ENCODE measurements at places on chromosomes 3 and 15.

GRCh38 chr3:125010393-125010792 lies 45.4 kb downstream of the HEG1 start:
- DNase-seq, result no peak

GRCh38 chr3:197137751-197138150 lies 108.1 kb upstream of the MELTF start:
- no peak for DNase-seq

GRCh38 chr15:51251556-51251955 lies 86.8 kb downstream of the CYP19A1 start:
- no peak for DNase-seq

DNA sequence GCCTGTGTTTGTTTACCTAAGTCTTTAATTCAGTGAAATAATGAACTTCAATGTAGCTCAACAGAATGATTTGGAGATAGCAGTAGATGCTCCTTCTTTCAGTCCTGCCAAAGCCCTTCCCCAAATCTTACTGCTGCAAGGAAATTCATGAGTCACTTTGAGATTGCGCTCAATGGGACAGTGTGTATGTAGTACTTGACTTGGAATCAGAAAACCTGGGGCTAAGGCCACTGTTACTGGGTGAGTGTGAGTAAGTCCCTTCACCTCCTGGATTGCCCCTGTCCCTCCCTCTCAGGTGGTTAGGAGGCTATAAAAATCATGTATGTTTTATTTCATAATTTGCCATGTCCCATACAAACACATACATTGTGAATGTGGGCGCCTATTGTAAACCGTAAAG lies 29.9 kb downstream of the ATP13A5 start:
- no peak for DNase-seq

DNA sequence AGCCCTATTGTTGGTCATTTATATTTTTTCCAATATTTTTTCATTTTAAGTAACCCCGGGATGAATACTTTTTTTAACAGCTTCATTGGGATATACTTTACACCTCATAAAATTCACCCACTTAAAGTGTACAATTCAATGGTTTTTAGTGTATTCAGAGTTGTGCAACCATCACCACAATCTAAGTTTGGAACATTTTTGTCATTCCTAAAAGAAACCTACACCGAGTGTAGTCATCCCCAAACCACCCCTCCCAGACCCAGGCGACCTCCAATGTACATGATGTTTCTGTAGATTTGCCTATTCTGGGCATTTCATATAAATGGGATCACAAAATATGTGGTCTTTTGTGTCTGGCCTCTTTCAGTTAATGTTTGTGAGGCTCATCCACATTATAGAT lies 118.3 kb upstream of the FRMD4B start:
- DNase-seq, result no peak

- peak; percentile 34 for DNase-seq
Measured at GRCh38 chr3:113698956-113699355, 2.5 kb upstream of the USF3 start.

- DNase-seq, result no peak
Measured at GRCh38 chr3:84082726-84083125, 876.1 kb upstream of the CADM2 start.

DNA sequence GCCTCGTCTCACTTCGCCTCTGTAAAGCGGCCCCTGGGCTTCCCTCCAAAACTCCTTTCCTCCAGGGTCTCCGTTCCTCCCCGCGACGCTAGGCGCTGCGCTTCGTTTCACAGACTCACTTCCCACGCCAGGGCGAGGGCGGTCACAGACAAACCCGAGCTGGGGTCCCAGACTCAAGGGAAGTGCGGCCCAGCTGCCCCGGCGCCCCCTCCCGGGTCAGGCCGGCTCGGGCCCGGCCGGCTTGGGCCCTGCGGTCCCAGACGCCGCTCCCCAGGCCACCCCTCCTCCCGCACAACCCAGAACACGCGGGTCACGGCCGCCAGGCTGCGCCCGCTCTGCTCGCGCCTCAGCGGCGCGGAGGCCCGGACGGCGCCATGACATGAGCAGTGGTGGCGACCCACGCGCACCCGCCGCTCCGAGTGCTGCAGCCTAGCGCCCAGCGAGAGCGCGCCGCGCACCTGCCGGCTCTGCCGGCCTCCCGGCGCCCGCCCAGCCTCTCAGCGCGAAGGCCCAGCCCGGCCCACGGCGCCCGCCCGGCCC lies 547 bp downstream of the NUP210 start:
- peak; percentile 45 for DNase-seq

DNA sequence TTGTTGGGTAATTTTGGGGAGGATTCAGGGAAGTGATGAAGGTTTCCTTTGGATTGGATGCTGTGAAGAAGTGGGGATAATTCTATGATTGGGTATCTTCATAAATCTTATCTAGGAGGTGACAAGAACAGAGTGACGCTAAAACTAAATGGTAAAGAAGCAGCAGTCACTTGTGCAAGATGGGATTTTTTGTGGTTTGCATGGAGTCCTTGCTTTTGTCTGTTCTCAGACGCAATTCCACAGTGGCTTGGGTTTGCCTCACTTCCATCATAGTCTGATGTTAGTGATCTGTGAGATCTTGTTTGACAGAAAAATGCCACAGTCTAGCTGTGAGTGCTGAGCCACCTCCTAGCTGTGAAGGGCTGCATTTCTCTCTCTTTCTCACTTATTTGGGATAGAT lies 26.9 kb downstream of the GTF2E1 start:
- no peak for DNase-seq

- no peak for DNase-seq
Measured at GRCh38 chr3:60809857-60810610, 441.2 kb downstream of the FHIT start.

GRCh38 chr3:194910414-194910984 lies 224.8 kb downstream of the FAM43A start:
- DNase-seq, result peak; percentile 4

GRCh38 chr3:174397848-174398247 lies 461.3 kb upstream of the NAALADL2 start:
- DNase-seq, result peak; percentile 50

GRCh38 chr3:171135549-171135948 lies 109.0 kb upstream of the SLC2A2 start:
- DNase-seq, result no peak

Measured in hematopoietic multipotent progenitor cell treated with erythropoietin and hydrocortisone succinate and interleukin-3 and kit ligand, for 8 days (in vitro differentiated cells).